ENCODE measurements at places on chromosomes 3 and 15.

DNA sequence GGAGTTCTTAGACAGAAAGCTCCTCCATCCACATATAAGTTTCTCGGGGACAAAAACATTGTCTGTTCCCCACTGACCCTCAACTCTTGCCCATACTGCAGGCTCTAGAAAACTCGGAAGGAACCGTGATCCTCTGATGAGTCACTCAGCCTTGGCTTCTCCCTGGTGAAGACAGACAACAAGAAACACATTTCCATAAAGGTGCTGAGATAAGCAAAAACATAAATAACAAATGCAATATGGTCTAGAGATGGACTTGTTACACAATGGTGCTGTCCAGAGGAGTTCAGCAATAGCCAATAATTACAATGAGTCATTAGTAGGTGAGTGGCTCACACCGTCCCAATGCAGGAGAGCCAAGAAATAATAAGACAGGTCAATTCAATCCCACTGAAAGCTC, 43.7 kb downstream of the MAGI1 start:
- peak; percentile 21 for DNase-seq

- peak; percentile 8 for DNase-seq
These were observed 25.4 kb upstream of the SLC25A26 start for GRCh38 chr3:66195347-66195783.

- DNase-seq: no peak
These were observed 3.1 kb downstream of the KAT2B start for GRCh38 chr3:20043396-20043795.

DNA sequence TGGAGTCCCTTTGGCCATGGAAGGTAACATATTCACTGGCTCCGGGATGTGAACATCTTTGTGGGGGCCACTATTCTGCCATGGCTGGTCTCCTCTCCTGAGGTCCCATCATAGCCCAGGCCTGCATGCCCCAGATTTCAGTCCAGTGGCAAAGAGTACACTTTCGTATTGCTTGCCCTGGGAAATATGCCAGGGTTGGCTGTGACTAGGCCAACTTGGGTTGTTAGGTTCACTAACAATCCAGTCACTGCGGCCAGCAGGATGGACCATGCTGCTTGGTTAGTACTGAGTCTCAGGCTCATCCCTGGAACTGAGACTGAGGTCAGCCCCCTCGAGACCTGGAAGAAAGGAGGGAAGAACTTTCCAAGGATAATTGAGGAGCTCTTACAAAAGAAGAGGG, 9.8 kb upstream of the EEFSEC start:
- no peak for DNase-seq

DNA sequence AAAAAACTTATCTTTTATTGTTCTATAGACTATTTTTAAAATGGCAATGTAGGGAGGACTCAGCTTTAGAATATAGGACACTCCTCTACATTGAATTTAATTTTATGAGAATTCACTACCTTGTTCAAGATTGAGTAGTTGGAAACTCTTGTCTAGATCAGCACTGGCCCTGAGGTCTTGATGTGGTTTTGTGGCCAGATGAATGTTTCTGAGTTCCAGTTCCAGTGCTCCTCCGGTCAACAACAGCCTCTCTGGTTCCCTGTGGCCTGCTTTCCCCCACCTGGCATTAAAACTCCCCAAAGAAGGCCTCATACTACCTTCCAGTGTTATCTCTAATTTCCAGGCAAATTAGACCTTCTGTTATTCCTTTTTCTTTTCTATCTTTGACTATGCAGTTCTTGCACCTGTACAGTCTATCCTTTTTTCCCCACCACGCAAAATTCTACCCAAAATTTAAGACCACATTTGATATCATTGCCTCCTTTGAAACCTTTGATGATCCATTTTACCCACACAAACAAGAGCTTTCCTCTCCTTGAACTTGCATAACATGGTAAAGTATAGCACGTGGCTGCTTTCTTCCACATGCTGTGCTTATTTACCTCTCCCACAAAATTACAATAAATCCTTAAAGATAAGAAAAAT, 9.6 kb upstream of the ANP32A start:
- DNase-seq: no peak

DNA sequence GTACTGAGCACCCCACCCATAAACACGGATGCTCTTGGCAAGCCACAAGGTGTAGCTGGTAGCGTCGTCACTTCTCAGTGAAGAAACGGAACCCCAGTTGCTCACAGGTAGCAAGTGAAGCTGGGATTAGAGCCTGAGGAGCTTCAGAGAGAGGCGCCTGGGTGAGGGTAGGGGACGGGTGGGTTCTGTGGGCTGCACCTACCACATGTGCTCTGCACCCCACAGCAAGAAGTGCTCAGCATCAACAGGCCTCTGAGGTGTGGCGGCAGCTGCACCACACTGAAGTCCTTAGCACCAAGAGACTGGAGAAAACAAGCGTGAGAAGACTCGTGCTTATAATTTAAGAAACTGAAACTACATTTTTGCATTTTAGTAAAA, 9.8 kb downstream of the MAP6D1 start:
- DNase-seq: no peak

- DNase-seq: no peak
These were observed 66.9 kb downstream of the DCLK3 start for GRCh38 chr3:36697229-36698001.

DNA sequence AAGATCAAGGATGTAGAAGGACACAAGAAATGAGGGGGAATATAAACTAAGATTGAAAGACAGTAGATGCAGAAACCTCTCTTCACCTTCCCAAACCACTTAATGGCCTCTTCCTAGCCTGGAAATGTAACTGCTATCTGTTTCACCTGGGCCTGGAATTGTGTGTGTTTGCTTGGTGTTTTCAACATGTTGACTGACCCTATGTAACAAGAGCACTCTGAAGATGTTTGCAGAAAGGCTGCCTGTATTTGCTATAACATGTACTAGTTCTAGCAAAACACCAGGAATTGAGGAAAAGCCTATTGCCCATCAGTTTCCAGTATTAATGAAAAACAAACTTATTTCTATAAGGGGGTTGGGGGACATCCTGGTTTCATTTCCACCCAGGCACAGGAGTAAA, 248.3 kb downstream of the WDR72 start:
- DNase-seq: no peak

DNA sequence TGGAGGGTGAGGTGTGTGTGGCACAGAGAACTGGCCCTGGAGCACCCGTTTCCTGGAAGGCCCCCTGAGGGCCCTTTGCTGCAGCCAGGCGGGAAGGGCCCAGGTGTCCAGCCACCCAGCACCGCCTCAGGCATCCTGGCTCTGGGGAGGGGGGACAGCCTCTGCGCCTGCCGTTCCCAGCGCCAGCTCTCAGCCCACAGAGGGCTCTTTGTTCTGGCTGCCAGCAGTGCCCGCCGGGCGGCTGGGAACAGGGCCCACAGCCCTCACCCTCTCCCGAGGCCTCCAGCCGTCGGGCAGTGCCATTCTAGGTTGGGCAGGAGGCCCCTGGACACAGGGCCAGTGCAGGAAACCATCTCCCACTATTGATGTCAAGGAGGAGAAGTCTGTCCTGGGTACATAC, 8.3 kb downstream of the SLC38A3 start:
- no peak for DNase-seq

DNA sequence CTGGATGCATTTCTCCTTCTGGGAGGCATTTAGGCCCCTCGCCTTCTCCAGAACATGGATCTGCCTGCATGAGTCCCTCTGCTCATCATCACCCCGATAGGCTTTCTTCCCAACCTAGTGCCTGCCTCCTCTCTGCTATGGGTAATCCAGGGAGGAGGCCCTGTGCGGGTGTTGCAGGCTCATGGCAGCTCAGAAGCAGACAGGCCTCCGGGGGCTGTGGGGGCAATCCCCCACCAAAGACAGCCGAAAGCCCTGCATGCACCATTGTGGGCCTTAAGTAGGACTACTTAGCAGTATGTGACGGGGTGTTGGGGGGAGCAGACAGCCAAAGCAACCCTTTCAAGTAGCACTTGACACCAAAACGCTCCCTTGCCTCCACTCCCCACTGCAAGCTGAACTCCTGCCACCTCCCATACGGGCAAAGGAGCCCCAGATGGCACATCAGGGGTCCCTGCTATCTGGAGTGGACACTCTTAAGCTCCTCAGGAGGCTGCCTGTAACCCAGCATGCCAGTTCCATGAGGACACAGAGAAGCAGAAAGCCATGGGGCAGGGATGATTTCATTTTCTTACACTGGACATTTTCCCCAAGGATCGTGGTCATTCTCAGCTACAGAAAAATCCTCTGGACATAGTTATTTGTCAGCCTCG, 98.8 kb upstream of the HACD2 start:
- no peak for DNase-seq

GRCh38 chr3:66177026-66177425, 43.8 kb upstream of the SLC25A26 start:
- DNase-seq: no peak
